ENCODE measurements at places on chromosomes 16 and 17.

- DNase-seq, result no peak
Observed at GRCh38 chr17:39696731-39697130, 3.1 kb upstream of the ERBB2 start.

- no peak for DNase-seq
Observed at GRCh38 chr16:88202207-88202745, 180.5 kb upstream of the ZNF469 start.

- no peak for DNase-seq
Observed at GRCh38 chr16:12158428-12158827, 181.9 kb downstream of the SNX29 start.

DNA sequence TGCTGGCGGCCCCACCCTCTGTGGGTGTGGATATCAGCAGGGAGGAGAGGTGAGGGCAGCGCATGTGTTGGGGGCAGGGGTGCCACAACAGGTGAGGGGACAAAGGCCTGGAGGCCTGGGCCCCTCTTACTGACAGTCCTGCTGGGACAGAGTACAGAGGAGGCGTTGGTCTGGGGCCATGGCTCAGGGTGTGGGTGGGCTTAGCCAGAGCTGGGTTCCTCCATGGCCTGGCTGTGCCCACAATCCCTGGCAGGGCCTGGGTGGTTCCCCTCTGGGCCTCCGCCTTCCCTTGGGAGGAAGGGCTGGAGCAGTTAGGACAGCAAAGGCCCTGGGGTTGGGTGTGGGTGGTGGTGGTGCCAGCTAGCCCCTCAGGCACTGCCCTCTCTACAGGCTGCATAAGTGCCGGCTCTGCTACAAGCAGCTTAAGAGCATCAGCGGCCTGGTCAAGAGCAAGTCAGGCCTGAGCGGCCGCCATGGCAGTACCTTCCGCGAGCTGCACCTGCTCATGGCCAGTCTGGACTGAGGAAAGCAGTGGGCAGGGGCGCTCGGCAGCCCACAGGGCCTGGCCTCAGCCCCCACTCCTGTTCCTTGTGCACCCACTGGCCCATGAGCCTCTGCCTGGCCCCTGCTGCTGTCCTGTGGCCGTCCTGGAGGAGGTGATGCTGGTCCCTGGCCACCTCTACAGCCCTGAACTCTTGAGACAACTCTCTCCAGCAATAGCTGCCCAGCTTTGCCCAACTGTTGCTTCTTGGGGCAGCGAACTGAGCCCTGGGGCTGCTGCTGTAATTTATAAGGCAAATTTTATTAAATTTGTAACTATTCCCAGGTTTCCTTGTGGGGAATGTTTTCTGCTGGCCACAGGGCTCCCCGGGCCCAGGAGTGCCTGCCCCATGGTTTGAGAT, 21.1 kb downstream of the KATNB1 start:
- DNase-seq, result no peak

DNA sequence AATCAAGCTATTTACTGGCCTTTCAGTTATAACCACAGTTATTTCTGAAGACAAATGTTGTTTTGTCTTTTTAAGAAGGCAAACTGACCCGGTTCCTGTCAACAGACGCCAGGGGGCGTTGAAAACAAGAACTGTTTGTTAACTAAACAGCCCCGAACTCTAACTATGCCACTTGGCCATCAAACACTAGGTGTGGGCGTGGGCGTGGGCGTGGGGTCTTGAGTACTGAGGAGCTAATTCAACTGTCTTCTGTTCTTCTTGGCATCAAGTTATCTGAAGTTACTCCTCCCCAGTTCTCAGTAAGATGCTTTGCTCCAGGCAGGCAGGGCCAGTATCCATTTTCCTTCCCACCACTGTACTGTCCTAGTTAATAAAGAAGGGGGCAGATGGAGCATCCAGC, 63.3 kb upstream of the MTMR4 start:
- peak; percentile 47 for DNase-seq

- no peak for DNase-seq
Observed at GRCh38 chr16:23877107-23878070, 41.6 kb downstream of the PRKCB start.

- DNase-seq, result no peak
Observed at GRCh38 chr17:80826955-80827645, 164.5 kb upstream of the CHMP6 start.

DNA sequence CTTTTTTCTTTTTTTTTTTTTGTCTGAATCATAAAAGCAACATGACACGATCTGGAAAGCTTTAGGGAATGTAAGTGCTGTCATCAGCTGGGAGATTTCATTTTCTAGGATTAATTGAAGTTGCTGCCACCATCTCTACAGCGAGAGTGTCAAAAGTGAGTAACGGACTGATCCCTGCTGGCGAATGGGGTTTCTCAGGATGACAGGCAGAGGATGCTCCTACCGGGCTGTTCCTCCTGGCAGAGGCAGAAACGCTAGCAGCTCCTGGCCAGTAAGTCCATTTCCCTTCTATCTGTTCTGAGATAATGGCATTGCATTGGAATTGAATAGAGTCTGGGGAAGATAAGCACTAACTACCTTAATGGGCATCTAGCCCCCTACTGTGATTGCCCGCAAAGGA, 80.5 kb upstream of the KIFC3 start:
- no peak for DNase-seq

DNA sequence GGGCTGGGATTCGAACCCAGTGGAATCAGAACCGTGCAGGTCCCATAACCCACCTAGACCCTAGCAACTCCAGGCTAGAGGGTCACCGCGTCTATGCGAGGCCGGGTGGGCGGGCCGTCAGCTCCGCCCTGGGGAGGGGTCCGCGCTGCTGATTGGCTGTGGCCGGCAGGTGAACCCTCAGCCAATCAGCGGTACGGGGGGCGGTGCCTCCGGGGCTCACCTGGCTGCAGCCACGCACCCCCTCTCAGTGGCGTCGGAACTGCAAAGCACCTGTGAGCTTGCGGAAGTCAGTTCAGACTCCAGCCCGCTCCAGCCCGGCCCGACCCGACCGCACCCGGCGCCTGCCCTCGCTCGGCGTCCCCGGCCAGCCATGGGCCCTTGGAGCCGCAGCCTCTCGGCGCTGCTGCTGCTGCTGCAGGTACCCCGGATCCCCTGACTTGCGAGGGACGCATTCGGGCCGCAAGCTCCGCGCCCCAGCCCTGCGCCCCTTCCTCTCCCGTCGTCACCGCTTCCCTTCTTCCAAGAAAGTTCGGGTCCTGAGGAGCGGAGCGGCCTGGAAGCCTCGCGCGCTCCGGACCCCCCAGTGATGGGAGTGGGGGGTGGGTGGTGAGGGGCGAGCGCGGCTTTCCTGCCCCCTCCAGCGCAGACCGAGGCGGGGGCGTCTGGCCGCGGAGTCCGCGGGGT, at the start of gene CDH1:
Gene CDH1 (plus strand): TSS at position 247 of the 684 bp plus-strand sequence. CDS start 124 bp downstream, at position 371.
- DNase-seq, result no peak

DNA sequence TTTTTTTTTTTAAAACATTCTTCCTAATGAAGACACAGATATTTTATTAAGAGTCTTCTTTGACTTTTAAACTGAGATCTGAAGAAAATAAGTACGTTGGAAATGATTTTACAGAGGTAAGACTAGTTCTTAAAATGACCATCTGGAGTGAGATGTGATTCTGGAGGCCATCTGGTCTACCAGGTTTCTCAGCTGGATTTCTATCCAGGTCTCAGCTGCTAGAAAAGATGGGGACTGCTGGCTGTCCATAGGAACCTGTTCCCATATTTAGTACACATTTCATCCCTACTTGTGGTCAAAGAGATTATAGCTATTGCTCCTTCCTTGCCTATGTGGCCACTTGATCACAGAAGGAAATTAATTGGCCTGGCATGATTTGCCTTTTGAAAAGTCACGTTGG, 12.2 kb downstream of the PMFBP1 start:
- no peak for DNase-seq

- no peak for DNase-seq
Observed at GRCh38 chr17:4362141-4362540, 4.3 kb downstream of the UBE2G1 start.

DNA sequence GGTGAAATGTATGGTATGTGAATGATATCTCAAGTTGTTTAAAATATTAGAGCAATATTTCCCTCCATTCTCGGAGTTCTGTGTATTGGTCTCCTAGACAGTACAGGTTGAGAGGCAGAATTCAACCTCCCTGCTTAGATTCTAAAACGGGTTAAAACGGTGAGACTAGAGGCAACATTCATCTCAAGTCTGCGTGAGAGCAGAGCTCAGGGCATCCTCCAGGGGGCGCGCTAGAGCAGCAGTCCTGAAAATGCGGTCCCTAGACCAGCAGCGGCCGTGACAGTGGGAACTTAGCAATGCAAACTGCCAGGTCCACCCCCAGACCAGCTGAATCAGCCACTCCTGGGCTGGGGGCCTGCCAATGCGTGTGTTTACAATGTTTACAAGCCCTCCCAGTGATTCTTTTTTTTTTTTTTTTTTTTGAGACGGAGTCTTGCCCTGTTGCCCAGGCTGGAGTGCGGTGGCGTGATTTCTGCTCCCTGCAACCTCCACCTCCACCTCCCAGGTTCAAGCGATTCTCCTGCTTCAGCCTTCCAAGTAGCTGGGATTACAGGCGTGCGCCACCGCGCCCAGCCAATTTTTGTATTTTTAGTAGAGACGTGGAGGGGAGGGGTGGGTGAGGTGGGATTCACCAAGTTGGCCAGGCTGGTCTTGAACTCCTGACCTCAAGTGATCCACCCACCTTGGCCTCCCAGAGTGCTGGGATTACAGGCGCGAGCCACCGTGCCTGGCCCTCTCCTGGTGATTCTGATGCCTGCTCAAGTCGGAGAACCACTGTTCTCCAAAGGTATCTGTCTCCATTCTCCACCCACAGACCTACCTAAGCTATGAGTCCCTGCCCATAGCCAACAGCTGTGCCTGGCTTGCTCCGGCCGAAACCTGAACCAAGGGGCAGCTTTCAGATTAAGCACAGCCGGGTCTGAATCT, 24.2 kb downstream of the KLHL36 start:
- peak; percentile 65 for DNase-seq

DNA sequence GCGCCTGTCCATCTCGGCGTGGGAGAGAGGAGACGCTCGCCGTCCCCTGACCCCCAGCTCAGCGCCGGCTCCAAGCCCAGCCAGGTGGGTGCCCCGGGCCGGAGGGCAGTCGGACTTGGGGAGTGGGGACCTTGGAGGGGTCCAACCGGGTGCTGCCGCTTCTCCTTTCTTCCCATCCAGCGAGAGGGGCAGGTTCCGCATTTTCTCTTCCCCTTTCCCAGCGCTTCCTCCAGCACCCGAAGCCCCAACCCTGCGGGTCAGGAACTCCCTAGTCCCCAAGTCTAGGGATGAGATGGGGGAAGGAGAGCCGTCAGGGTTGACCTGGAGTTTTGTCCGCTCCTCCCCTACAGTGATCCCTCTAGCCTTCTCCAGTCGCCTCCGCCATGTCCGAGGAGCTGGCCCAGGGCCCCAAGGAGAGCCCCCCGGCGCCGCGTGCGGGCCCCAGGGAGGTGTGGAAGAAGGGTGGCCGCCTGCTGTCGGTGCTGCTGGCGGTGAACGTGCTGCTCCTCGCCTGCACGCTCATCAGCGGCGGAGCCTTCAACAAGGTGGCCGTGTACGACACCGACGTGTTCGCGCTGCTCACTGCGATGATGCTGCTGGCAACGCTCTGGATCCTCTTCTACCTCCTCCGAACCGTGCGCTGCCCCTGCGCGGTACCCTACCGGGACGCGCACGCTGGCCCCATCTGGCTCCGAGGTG, at the start of gene OTOP2:
Gene OTOP2 (plus strand): TSS at position 24 of the 699 bp plus-strand sequence. CDS start 360 bp downstream, at position 384.
- no peak for DNase-seq

- peak; percentile 86 for DNase-seq
Observed at GRCh38 chr17:75250009-75250471, 11.4 kb downstream of the GGA3 start.

DNA sequence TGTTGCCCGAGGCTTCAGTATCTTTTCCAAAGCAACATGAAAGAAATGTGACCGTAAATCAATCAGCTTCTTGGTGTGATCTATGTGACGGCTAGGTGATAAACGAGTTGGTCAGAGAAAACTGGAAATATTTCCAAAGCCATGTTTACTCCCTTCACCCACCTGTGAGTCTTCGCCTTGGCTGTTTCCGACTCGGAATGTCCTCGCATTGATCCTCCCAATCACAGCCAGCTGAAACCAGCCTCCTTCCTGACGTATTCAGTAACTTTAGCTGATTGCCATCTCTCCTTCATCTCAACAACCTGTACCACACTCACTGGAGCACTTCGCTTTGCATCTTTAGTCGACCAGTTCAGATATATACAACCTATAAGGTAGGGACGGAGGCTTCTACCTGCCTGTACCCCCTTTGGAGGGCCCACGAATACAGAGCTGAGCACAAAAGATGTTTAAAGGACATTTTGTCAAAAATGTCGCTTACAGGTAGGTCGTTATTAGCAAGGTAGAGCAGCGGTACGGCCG, 705 bp downstream of the KRABD2 start:
- DNase-seq, result no peak

DNA sequence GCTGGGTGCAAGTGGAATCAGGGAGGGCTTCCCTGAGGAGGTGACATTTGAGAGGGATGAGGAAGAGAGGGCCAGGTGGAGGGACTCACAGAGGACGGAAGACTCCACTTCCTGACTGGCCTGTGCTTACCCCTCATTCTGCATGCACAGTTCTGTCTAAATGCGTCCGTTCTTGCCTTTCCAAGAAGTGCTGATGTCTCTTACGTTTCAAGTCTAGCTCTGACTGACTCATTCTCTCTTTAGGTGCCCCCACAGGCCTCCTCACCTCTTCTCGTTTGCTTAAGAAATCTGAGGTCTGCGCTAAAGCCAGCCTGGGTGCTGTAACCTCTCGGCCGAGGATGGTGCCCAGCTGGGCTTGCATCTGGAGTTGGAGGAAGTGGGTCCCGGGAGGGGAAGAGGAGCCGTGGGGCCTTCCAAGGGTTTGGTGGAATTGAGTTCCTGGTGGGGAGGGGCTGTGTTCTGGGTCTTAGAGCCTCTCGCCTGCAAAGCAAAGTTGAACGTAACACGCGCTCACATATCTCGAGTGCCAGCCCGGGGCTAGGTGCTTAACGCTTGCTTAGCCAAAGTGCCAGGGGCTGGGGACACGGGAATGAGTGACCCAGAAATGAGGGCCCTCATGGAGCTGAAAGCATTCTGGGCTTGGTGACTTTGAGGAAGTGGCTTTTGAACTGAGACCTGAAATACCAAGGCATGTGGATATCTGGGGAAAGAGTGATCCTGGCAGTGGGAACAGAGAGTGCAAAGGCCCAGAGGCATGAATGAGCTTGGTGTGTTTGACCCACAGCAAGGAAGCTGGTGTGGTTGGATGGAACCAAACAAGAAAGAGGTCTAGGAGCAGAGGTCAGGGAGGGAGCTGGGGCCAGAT, 4.8 kb downstream of the IL4R start:
- DNase-seq, result peak; percentile 43

DNA sequence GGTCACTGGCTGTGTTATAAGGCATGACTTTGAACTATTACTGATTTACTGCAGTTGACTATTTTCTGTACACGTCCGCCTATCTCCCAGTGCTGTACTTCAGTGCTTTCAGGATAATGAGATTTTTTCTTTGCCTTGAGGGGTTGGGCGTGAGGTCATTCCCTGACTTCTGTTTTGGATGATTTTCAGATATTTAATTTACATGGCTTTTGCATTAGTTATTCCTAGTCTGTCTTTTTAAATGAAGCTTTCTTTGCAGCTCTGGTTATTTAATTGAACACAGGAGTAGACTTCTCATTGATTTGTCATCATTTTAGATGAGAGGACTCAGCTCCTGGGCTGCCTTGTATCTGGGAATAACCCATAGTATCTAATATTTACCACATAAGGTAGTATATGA, 23.7 kb downstream of the WIPF2 start:
- DNase-seq, result no peak

- no peak for DNase-seq
Observed at GRCh38 chr16:22252317-22252716, 44.9 kb upstream of the POLR3E start.

GRCh38 chr16:51119556-51119955, 31.5 kb downstream of the SALL1 start:
- DNase-seq, result no peak
